ENCODE measurements at places on chromosomes 1 and 21.
A peak's percentile ranks its signal among the peaks of the same experiment; 100 is the strongest.

DNA sequence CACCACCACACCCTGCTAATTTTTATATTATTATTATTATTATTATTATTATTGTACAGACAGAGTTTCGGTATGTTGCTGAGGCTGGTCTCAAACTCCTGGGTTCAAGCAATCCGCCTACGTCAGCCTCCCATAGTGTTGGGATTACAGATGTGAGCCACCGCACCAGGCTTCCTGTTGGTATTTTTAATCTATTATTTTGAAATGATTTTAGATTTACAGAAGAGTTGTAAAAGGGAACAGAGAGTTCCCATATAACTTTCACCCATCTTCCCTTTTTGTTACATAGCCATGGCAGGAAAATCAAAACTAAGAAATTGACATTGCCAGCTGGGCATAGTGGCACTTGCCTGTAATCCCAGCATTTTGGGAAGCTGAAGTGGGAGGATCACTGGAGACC lies 42.9 kb upstream of the CITED4 start:
- no peak for DNase-seq

- DNase-seq = no peak
Observed at GRCh38 chr1:19869929-19870328, 12.3 kb upstream of the OTUD3 start.

GRCh38 chr1:48488721-48489120 lies 16.7 kb upstream of the SPATA6 start:
- DNase-seq = no peak

- DNase-seq = no peak
Observed at GRCh38 chr1:203130358-203130985, 2.9 kb downstream of the ADORA1 start.

- DNase-seq = no peak
Observed at GRCh38 chr1:119372503-119373086, 4.0 kb downstream of the HAO2 start.

DNA sequence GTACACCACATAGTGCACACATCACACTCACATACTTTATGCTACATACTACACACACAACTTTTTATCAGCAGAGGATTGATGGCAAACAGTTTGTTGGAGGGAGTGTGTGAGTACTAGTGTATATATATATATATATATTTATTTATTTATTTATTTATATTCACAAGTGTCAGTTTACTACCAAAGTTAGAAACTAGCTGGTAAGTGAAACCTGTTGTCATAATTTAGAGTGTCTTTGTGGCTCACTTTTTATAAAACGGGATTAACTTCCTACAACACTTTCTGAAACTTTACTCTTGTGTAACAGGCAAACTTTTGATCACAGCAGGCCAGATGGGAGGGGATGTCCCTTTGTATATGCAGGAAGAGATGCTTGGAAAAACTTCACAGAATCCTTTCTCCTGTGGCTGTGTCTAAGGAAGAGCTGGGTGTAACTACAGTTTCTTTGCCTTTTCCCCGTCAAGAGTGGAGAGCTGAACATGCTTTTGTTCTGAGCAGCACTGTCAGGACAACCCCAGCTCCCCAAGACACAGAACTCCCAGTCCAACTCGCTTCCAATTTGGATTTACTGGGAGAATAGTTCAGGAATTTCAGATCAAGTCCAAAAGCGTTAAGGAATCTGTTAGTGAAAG lies 1.9 kb upstream of the SAMD13 start:
- DNase-seq = no peak

GRCh38 chr1:153607381-153607780 lies 5.6 kb downstream of the S100A16 start:
- DNase-seq = no peak

DNA sequence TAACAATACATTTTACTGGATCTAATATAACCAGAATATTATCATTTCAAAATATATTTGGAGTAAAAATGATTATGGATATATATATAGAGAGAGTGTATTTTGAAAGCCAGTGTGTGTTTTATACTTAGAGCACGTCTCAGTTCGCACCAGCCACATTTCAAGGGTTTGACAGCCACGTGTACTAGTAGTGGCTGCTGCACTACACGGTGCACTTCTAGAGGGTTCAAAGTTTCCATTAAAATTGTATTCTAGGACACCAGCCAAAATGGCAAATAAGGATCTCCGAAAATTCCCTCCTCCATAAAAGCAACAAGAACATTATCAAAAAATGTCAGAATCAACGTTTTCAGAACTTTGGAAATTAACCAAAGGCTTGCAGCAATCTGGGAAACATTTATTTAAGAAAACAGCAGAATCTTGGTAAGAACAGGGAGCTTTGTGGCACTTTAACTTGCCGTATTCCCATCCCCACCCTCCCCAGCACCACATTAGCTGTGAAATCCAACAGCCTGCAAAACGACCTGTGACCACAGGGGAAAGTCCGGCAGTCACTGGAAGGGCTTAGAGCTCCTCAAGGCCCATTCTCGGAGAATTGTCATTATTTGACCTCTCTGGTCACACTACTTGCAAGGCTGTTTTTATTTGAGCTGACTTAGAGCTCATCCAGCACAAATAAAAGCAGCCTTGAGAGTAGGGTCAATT lies 33.5 kb upstream of the MRPS6 start:
- DNase-seq = no peak

DNA sequence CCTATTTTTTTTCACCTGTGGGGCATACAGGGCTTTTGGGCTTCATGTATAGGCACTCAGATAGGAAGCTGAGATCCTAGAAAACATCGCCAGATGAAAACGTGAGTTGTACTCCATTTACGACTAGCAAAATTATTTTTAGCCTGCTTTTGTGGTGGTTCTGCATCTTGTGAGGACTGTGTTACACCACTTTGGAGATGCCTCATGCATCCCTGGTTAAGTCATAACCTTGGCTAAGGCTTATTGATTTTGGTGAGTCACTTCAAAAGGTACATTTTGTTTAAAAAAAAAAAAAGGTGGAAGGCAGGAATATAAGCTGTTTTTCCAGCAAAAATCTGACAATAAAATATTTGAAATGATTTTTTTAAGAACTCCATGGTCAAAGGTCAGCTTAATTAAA lies 101.8 kb upstream of the OLFM3 start:
- DNase-seq = no peak

- no peak for DNase-seq
Observed at GRCh38 chr1:162458236-162458635, 39.4 kb upstream of the UHMK1 start.

DNA sequence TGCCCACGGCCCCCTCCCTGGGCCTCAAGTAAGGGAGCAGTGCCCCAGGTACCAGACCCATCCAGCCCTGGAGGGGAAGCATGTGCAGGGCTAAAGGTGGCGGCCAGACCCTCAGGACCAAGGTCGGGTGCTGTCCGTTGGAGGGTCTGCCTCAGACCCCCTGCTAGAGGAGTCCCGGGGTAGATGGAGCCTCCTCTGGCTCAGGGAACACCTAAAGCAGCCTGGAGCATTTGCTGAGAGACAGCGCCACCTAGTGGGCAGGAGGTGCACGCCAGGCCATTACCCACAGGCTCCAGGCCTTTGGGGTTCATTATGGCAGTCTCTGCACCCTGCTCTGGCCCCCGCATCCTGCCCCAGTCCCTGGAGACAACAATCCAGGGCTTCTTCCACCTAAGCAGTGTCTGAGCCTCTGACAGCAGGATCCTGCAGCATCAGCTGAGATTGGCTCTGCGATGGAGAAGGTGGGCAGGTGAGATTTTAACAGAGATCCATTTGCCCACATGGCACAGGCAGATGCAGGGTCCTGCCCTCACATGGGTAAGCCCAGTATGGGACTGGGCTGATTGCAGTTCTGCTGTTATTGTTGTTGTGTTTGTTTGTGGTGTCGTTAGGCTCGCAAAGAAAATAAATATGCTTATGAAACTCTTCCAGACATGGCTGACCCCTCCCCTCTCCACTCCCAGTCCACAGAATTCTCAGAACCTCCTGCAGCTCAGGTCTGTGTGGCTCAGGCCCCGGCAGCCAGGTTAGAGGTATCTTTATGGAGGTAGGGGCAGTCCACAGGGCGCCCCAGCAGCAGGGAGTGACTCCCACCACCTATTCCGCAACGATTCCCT lies 42.4 kb downstream of the CTNNBIP1 start:
- DNase-seq = peak; percentile 91

DNA sequence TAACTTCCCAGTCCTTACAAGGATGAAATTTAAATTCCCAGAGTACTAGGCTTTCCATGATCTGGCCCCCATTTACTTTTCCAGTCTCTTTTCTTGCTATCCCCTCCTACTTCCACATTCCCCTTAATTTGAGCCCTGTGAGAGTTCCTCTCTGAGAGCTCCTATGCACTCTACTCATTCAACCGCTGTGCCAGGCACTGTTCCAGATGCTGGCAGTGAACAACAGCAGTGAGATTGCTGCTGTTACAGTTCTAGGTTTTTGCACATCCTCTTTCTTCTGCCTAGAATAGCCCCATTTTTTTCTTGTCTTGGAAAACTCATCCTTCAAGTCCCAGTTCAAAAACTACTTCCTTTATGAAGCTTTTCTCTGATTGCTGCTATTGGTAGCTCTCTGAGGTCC lies 18.8 kb downstream of the ATF6 start:
- DNase-seq = no peak

- DNase-seq = no peak
Observed at GRCh38 chr1:82564333-82564732, 763.6 kb downstream of the ADGRL2 start.

GRCh38 chr1:13543451-13544220 lies 29.8 kb upstream of the LRRC38 start:
- no peak for DNase-seq

GRCh38 chr21:17334484-17334883 lies 178.4 kb upstream of the CXADR start:
- DNase-seq = no peak

GRCh38 chr1:228256626-228257375 lies 49.0 kb downstream of the OBSCN start:
- no peak for DNase-seq

DNA sequence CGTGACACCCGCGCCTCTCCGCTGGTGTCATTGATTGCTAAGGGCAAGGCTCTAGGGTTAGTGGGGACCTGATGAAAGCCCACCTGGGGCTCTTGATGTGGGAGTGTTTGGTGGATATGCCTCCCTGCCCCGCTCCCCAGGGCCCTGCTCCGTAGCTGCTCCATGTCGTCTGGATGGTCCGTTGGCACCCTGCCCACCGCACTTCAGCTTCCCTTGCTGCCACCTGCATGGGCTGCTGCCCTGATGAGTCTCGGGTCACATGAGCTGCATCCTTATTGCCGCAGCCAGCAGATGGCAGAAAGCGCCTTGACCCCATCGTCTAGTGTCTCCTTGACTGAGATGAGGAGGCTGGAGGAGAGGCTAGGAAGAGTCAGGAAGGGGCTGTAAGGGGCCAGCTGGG lies 439.4 kb downstream of the CAMTA1 start:
- DNase-seq = no peak

DNA sequence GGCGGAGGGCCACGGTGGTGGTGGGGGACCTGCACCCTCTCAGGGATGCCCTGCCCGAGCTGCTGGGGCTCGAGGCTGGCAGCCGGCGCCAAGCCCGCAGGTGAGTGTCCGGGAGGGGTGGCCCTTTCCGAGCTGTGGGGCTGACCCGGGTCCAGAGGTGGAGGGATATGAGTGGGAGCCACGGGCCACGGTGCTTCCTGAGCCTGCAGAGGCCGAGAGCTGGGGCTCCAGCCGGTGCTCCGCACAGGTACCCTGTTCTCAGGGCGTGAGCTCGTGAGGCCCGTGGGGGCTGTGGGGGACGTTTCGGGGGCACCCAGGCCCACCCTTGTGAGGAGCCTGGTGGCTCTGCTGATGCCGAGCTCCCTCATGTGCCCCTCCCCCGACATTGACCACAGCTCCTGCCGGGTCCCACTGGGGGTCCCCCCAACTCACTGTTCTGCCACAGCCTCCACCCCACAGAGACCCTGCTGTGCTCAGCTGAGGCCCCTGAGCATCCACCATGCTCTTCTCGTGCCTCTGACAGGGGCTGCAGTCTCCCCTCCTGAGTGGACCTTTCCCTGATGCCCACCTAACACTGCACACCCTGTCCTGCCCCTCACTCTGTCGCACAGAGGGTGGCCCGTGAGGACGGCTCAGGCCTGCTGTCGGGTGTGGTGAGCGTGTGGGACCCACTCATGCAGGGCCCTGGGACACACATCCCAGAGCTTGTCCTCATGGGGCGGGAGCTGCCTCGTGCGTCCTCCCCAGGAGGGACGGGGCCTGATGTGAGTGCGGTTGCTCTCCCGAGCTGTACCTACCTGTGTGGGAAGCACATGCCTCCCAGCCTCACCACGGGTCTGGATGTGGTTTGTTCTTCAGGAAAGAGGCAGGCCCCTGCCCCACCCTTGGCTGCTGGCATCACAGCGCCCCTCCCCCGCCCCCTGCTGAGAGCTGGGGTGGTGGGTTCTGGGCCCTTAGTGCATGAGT lies 27.5 kb downstream of the SLX9 start:
- no peak for DNase-seq

DNA sequence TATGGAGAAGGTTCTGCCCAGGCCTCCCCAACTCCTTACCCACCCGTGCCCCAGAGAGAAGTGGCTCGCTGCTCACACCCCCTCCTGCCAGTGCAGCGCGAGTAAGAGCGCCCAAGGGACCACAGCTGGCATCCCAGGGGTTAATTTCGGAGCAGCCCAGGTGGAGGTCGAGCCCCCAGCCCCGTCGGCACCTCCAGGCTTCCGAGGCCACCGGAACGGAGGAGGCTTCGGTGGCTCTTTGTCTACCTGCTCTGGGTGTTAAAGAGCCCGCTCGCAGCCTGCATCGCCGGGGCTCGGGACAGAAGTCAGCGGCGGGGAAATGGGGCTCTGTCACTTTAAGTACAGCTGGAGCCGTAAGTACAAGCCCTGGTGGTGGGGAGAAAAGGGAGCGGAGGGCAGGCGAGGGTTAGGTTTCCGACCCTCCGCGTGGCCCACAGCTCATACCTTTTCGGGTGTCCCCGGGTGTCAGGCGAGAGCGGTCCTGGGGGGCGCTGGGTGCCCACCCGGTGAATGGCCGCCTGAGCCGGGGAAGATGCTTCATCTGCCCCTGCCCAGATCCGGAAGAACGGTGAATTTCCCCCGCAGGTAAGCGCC lies 89.4 kb upstream of the IPO9 start:
- peak; percentile 12 for DNase-seq

DNA sequence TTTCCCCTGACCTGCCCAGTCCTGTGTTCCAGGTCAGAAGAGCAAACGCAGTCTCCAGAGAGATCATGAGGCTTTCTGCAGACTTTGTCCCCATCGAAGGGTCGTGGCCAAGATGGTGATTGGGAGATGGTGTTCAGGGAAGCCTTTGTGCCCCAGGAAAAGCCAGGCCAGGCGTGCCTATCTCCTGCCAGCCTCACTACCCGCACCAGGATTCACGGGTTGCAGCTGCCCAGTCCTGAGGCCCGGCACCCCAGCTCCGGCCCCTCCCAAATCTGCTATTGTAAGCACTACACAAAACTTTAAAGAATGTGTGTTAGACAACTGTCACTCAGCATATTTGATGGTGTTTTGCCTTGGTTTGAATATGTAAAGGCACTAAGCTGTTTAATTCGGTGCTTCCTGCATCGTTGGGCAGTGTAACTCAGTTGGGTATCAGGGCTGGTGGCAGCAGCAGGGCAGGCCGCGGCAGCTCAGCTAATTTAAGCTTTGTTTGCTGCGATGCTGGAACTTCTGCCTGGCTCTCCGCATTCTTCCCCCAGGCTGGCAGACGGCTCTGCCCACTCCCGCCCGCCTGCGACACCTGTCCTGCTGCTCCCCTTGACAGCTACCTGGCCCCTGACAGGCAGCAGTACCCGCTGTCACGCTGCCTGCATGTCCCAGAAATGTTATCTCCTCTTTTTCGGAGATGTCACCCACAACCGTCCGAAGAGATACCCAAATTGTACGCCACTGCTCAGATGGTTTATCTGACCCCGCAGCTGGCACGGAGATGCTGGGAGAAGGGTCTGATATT lies 209.0 kb upstream of the VAMP3 start:
- no peak for DNase-seq

Measured in stimulated activated CD8-positive, alpha-beta memory T cell treated with anti-CD3 and anti-CD28 coated beads, Interleukin-7, amount 100 ng/mL, for 1 hour (primary cell).